NCI-H2081 (cell line): ENCODE measurements at places on chromosomes 6 and 20.
A peak's percentile ranks its signal among the peaks of the same experiment; 100 is the strongest.

DNA sequence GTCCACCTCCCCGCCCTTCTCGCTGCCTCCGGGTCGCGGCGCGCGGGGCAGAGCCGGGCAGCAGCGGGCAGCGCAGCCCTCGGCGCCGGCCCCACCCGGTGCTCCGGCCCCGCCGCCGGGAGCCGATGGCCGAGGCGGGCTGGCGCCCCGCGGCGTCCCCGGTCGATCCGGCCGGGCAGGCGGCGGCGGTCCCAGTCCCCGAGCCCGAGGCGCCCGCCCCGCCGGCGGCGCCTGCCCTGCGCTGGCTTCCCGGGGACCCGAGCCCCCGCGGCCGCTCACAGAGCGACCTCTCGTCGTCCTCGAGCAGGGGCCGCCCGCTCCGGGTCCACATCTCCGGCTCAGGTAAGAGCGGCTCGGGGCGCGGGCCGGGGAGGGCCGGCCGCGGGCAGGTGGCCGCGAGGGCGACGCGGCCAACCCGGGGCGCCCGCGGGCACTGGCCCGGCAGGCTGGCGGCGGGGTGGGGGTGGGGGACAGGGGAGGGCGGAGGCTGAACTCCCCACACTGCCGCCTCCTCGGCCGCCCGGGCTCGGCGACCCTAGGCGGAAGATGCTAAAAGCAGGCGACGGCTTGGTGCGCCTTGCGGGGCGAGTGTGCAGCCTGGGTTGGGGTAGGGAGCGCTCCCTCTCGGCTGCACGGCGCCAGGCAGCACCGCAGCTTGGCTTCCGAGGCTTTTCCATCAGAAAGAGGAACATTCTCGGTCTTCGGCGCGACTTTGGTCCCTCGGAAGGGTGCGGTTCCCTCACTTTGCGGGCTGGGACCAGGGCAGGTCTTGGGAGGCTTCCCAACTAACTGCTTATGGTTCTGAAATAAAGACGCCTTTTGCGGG lies 25.6 kb upstream of the FUCA2 start:
- DNase-seq, result peak; percentile 18

DNA sequence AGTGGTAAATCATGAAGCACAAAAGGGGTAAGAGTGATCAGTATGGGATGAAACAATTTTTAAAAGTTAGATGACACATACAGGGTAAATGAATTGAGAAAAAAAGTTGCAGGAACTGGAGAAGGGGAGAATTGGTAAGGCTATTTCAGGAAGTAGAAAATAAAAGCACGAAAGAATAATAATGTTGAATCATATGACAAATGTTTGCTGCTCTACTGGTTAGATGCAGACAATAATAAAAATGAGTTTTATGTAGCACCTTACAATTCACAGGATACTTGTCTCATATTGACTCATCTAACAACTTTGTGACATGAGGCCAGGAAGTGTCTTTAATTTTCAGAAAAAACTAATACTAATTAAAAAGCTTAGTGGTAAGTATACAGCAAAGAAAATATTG lies 566.5 kb upstream of the MARCKS start:
- DNase-seq, result no peak

- peak; percentile 62 for DNase-seq
These were observed at the start of gene CNR1 for GRCh38 chr6:88165844-88166492. CNR1 (minus strand) TSS chr6:88166347; CDS start chr6:88145274, 21,073 bp downstream.

GRCh38 chr20:25011831-25012241 lies 19.3 kb upstream of the APMAP start:
- DNase-seq, result no peak

DNA sequence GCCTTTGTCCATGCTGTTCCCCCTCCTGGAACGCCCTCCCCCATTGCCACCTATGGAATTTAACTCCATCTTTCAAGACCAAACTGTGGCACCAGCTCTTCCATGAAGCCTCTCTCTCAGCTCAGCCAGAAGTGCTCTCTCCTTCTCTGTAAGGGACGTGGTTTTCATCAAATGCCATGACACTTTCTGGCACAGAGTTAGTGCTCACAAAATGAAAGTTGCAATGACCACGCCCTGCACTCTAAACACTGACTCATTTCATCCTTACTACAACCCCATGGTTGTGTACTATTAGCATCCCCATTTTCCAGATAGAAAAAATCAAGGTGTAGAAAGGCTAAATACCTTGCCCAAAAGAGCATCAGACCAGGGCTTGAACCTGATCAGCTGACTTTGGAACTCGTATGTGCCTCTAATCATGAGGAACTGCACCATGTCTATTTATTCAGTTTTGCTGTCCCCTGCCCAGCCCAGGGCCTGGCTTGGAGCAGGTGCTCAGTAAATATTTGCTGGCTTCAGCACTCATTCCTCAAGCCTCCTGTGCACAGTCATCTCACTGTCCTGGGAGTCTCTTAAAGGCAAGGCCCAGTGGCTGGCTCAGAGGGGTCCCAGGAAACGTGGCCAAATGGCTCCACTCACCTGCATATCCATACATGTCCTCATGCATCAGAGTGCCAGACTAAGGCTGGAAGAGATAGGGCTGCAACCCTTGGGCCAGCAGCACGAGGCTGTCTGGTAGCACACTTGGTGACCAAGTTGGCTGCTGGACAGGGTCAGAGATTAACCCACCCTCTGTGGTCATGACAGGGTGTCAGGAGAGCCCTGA lies 77.9 kb downstream of the MRPL14 start:
- DNase-seq, result no peak

DNA sequence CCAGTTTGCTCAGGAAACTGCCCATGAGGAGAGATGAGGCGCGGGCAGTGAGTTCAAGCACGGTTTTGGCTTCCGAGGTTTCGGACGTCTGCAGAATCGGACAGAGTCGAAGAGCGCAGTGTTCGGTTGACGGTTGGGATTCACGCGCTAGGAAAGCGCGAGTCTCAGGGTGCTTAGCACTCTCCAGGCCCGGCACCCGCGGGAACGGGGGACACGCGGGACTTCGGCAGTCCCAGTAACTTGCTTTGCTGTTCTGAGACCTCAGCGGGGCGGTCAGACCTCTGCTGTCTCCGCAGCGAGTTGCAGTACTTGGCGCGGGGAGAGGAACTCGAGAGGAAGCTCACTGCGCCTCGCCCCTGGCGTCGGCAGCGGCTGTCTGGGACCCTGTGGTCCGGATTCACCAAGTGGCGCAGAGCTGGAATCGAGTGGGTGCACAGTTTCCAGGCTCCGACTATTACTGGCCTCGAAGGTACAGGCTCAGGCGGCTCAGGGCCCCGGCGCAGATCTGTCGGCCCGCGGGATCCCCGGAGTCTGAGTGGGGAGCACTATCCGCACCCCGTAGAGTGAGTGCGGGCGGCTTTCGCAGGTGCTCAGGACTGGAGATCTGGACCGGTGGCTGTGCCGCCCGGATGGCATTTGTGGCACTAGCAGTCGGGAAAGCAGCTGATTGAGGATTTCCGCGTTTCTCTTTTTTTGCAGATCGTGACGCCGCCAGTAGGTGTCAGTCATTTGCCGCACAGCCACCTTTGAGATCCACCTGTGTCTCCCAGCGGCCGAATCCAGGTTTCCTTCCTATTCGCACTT lies at the start of gene POM121L2:
Gene POM121L2, minus strand, starts transcription at position 128 of the 804 bp plus-strand sequence. Its CDS starts 103 bp downstream, at position 25.
- peak; percentile 83 for DNase-seq

DNA sequence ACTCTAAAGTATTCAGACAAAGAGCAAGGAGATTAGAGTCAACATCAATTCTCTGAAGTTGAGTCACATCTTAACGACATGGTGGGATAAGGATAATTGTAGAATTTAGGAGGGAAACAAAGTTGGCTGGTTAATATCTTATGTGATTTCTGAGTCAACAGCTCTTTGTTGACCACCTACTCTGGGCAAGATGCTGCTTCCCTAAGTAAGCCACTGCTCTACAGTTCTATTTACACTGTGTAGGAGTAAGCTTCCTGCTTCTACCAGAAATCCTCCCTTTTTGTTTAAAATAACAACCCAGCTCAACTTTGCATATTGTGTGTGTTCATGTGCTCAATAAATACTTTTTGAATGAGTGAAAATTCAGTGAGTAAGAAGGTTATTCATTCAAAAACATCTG lies 3.1 kb downstream of the HS3ST5 start:
- no peak for DNase-seq

DNA sequence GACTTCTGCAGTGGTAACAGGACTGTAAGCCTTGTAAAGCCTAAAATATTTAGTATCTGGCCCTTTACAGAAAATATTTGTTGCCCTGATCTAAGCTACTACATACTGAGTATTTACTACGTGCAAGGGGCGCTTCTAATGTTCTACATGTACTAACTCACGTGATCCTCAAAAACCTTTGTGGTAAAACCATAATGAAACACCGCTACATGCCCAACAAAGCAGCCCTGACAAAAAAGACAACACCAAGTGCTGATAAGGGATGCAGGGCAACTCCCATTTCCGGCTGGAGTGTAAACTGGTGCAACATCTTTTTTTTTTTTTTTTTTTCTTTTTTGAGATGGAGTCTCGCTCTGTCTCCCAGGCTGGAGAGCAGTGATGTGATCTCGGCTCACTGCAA lies 85.0 kb downstream of the SULF2 start:
- DNase-seq, result no peak

DNA sequence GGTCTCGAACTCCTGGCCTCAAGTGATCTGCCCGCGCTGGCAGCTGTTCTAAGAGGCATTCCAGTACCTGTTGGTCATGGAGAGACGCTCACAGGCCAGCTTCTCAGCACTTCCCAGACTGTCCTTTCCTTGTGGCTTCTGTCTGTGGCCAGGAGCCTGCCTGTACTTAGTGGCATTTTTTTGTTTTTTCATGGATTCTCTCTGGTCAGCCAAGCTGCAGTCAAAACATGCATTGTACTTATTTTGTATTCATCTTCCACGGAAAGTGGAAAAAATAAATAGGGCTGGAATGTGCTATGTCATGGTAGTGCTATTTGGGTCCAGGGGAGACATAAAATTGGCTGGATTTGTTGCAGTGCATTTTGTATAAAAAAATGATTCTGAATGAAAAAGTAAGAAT lies 29.1 kb downstream of the ZDHHC14 start:
- DNase-seq, result no peak

- no peak for DNase-seq
These were observed 167.2 kb upstream of the THEMIS start for GRCh38 chr6:128068119-128068479.

- DNase-seq, result peak; percentile 86
These were observed 1.3 kb downstream of the RNF24 start for GRCh38 chr20:4014031-4014474.

- no peak for DNase-seq
These were observed 201.1 kb downstream of the OGFRL1 start for GRCh38 chr6:71489736-71490135.

DNA sequence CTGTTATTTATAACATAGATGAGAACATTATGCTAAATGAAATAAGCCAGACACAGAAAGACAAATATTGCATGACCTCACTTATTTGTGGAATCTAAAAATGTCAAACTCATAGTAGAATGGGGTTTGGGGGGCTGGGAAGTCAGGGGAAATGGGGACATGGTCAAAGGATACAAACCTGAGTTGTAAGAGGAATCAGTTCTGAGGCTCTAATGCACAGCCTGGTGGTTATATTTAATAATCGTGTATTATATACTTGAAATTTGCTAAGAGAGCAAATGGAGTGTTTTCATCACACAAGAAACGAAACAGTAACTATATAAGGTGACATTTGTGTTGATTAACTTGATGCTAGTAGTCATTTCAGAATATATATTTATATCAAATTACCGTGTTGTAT lies 40.8 kb upstream of the GFOD1 start:
- peak; percentile 12 for DNase-seq

- DNase-seq, result no peak
These were observed 116.9 kb upstream of the SCGN start for GRCh38 chr6:25534942-25535631.

DNA sequence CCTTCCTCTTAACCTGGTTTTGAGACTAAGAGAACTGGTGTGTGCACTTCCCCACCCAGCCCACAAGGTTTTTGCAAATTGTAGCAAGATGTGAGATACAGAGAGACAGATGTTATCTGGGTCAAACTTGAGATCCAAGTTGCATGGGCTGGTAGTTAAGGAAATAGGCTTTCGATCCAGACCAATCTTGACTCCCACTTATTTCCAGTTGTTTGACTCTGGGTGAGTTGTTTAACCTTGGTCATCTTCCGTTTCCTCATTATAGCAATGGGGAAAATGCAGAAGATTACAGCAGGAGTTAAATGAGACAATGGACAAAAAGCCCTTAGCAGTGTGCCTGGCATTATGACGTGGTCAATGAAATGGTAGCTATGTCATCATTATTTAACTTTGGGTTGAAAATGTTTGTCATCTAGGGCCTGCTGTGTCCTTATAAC lies 1.7 kb downstream of the SNX21 start:
- no peak for DNase-seq

GRCh38 chr6:7649037-7649810 lies 59.2 kb downstream of the SNRNP48 start:
- DNase-seq, result no peak

DNA sequence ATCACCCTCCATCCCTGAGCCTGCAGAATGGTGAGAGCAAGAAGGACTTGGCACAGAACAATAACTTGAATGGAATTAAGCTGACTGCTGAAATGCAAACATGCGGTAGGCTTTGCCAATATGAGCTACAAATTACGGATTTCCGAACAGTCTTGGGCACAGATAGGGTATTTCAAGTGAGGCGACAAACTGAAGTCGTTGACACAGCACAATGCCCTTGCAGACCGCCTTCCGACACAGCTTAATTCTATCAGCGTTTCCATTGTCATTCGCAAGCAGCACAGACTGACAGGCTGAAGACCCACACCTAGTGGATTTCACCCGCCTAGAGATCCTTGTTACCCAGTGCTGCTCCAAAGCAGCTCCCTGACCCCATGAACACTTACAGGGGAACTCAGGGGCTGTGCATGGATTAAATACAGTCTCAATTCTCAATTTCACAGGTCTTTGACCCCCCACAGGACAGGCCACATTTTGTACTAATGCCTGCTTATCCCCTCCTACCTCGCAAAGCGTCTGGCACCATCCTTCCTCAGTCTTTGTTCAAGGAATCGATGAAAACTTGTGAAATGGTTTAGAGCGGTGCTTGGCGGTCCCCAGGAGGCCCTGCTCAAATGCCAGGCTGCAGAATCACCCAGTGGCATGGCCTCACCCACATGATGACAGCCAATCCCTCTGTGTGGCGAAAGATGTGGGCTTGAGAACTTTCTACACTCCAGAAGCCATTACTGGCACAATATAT lies 34.6 kb downstream of the RAMACL start:
- no peak for DNase-seq

DNA sequence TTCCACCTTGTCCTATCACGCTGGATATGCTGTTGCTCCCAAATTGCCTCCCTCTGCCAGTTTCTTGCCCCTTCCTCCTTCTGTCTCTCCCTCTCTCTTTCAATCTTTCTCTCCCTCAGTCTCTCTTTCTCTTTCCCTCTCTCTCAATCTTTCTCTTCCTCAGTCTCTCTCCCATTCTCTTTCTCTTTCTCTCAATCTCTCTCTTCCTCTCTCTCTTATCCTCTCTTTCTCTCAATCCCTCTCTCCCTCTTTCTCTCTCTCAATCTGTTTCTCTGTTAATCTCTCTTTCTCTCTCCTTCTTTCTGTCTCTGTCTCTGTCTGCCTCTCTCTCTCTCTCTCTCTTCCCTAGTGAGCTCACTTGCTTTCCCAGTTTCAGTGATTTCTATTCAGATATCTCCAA lies 245.8 kb downstream of the ESR1 start:
- no peak for DNase-seq

DNA sequence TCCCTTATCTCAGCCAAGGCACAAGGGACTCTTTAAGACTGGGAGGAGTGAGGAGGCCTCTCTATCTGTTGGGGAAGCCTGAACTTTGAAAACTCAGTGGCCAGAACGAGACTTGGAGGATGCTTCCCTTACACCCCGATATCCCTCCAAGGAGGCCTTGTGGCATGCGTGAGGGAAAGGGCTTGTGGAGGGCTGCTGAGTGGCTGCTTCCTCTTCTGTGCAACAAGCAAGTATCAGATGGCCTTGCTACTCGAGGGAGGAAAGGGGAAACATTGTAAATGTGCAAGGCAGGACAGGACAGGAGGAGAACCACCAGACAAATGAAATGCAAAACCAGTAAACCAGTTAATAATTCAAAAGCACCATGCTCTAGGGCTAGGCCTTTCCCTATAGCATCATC lies 306.5 kb upstream of the MAP3K7 start:
- no peak for DNase-seq
